Activated naive CD4-positive, alpha-beta T cell (primary cell): ENCODE measurements at places on chromosomes 12 and 14.

GRCh38 chr12:52190860-52191729 is 719 bp downstream of the KRT80 start:
- no peak for DNase-seq

- no peak for DNase-seq
These were observed 140.2 kb upstream of the CRY1 start for GRCh38 chr12:107233551-107233950.

GRCh38 chr14:99968191-99968920 is 96.9 kb upstream of the EVL start:
- no peak for DNase-seq

GRCh38 chr12:51788876-51789275 is 59.6 kb downstream of the FIGNL2 start:
- no peak for DNase-seq

GRCh38 chr12:18243238-18243637 is 18.1 kb upstream of the PIK3C2G start:
- DNase-seq = no peak
